ENCODE measurements at places on chromosomes 4 and X.

GRCh38 chr4:121375262-121375661, 5.6 kb downstream of the QRFPR start:
- no peak for DNase-seq

GRCh38 chr4:41461780-41462307, 76.1 kb upstream of the LIMCH1 start:
- no peak for DNase-seq

DNA sequence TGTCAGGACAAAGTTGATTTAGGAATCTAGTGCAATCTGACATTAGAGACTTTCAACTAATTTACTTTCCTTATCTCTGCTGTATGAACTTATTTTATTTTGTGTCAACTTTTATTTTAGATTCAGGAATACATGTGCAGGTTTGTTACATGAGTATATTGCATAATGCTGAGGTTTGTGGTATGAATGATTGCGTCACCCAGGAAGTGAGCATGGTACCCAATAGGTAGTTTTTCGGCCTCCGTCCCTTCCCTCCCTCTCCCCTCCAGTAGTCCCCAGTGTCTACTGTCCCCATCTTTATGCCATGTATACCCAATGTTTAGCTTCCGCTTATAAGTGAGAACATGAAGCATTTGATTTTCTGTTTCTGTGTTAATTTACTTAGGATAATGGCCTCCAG, 68.7 kb upstream of the TEX13D start:
- DNase-seq = no peak

DNA sequence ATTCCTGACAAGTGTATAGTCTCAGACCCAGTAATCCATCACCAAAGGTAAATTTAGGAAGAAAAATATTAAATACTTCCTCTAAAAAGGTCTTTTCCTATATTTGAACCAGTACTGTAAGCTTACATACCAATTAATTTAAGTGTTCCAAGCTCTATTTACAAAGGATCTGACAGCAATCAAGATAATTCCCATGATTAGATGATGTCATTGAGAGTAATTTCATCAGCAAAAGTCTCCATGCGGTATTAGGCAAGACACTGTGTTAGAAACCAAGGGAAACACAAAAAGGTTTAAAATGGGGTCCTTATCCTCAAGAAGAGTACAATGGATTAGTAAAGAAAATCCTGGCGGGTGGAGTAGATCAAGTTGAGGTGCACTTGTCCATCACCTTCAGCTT, 198.5 kb downstream of the PRDM5 start:
- no peak for DNase-seq

GRCh38 chrX:77009691-77010090, 437.5 kb upstream of the FGF16 start:
- no peak for DNase-seq

- DNase-seq = no peak
Measured at GRCh38 chr4:4598851-4599411, 57.1 kb upstream of the STX18 start.

GRCh38 chr4:63302078-63302477, 1107.2 kb downstream of the TECRL start:
- no peak for DNase-seq

- no peak for DNase-seq
Measured at GRCh38 chrX:118212817-118213183, 96.2 kb upstream of the KLHL13 start.

DNA sequence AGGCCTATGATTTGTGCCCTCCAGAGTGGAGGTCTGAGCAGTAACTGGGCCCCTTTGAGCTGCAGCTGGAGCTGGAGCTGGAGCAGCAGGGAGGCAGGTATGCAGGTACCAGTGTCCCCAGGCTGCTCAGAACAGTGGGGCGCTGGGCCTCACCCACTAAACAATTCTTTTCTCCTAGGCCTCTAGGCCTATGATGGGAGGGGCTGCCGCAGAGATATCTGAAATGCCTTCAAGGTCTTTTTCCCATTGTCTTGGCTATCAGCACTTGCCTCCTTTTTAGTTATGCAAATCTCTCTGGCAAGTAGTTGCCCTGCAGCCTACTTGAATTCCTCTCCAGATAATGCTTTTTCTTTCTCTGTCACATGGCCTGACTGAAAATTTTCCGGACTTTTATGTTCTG, 79.7 kb upstream of the OTUD4 start:
- DNase-seq = no peak

DNA sequence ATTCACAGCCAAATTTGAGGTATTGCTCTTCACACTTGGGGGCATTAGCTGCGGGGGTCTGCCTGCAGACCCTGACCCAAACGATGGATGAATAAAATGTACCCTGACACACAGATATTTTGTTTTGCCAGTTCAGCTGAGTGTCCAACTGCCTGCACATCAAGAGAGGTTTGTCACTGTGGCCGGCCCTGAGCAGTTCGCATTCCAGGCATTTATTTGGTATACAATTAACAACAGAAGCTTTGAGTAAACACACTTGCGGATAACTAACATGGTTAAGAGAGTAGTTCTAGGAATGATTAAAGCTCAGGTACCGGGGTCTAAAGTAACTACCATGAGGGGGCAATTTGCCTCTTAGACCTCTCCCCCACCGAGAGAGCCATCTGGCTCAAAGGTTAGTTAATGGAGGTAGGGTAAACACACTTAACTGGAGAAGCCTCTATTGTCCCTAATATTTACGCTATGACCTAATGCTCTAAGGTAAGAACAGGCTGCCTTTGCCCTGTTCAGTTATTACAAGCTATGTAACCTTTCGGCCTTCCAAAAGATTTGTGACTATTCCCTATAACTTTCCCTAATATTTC, 162.0 kb downstream of the SNCA start:
- DNase-seq = no peak

GRCh38 chr4:52950226-52950625, 88.1 kb downstream of the RASL11B start:
- DNase-seq = no peak

DNA sequence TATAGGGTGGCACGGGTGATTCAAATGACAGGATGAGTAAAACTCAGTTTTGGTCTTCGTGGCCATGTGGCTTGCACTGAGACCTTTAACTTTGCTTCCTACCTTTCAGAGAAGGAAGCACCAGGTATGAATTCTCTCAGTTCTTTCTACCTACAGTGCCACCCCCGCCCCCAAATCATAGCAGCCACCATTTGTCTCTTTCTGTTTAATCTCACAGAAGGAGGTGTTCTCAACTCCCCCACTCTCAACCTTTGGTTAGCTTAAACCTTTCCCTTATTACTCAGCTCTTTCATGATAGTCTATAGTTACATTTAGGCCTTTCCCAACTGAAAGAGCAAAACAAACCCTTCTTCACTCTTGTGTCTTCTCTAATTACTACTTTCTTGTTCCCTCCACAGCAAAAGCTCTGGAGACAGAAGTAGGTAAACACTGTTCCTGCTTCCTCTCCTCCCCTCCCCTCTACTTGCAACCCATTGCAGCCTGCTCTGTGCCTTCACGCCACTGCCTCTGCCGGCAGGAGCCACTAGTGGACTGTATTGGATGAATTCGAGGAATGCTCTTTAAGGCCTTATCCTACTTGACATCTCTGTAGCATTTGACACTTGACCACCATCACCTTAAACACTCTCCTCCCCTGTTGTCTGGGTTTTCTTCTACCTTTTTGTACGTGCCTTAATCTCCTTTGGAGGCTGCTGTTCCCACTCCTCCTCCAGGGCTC, 123.7 kb downstream of the AFF1 start:
- no peak for DNase-seq

DNA sequence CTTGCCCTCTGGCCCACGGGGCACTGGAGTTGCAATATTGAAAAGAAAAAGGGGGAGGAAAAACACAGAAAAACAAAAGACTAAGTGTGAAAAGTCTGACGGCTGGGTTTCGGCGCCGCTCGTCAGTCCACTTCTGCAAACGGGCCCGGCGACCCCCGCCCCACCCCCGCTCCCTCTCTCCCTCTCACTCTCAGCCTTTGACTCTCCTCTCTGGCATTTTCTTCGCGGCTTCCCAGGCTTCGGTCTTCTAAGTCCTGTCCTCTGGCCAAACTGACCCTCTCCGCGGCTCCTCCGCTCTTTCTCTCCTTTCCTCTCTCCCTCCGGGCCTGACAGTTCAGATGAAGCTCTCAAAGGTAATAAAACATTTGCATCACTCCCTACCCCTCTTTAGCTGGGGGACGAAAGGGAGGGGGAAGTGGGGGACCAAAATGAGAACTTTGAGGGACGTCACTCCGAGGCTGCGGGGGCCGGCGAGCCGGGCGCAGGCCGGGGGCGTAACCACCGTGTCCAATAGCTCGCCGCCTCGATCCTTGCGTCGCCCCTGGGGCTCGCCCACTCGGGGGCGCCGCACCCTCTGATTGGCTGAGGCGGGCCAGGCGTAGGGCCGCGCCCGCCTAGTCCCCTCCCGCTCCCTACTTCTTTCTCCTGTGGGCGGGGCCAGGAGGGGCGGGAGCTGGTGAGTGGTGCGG, at the start of gene NKX6-1:
Gene NKX6-1 (minus strand): TSS at position 358 of the 689 bp plus-strand sequence. CDS start 1,064 bp downstream, outside the sequence.
- DNase-seq = no peak

- no peak for DNase-seq
Measured at GRCh38 chrX:63784346-63784901, 590 bp downstream of the ARHGEF9 start.

DNA sequence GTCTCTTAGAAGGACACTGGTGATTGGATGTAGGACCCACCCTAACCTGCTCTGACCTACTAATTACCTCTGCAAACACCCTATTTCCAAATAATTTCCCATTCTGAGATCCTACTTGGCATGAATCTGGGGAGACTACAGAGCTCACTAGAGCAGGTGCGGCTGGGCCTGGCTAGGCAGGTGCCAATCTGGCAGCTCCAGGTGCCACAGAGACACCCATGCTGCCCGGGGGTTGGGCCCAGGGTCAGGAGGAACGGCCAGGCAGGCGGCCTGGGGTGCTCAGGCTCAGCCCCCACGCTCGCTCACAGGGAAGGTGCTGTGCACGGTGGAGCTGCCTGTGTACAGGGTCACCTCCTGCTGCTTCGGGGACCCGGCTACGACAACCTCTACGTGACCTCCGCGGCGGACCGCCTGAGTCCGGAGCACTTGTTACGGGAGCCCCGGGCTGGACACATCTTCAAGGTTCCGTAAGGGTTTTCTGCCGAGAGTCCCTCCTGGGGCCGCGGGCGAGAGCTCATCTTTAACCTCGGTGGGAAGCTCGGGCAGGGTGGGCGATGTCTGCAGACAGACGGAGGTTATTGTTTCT, 26.5 kb upstream of the PLCXD1 start:
- no peak for DNase-seq

- no peak for DNase-seq
Measured at GRCh38 chr4:54843946-54844345, 186.2 kb downstream of the KIT start.

DNA sequence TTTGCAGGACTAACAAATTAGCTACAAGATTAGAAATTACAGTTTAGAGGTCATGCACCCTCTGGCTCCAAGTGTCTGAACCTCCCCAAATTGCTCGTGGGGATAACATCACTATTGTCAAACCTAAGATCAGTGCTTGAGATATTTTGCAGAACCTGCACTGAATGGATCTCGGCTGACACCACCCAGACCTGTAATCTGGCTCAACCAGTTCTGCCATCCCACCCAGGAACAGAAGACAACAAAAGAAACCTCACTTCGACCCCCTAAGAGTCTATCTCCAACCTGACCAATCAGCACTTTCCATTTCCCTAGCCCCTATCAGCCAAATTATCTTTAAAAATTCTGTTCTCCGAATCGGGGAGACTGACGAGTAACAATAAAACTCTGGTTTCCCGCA, 318.7 kb downstream of the NAP1L3 start:
- no peak for DNase-seq

- no peak for DNase-seq
Measured at GRCh38 chrX:14865201-14865600, 7.7 kb downstream of the FANCB start.

DNA sequence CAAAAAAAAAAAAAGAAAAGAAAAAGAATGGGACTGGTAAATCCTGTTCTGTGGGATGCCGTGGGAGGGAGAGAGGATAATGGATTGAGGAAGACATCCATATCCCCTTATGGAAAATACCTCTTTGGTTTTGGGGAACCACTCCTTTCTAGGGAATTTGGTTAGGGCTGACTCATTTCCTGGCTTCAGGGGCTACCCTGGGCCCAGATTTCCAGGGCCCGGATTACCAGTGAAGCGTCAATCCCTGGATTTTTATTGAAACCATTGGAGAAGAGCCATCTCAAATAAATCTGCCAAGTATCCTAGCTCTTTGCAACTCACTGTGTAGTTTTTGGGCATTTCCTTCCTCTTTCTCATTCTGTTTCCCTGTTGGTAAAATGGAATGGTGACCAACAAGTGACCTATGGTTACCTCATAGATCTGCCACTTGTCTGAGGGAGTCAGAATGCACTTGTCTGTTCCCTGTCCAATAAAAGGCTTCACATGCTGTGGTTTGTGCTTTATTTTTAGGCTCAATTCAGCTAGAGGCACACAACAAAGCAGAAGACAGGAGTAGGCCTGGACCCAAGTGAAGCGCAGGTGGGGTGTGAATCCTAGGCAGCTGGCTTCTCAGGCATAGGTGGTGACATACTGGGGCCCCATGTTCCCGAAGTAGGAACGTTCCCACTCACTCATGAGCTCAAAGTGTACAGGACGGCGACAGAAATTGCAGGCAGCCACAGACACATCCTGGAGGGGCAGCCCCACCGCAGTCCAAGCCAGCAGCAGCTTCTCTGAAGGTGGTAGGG, 8.6 kb downstream of the APEX2 start:
- no peak for DNase-seq

GRCh38 chrX:19017271-19017670, 33.4 kb upstream of the PHKA2 start:
- DNase-seq = no peak

GRCh38 chrX:51494409-51494808, 2.0 kb downstream of the NUDT11 start:
- DNase-seq = no peak

DNA sequence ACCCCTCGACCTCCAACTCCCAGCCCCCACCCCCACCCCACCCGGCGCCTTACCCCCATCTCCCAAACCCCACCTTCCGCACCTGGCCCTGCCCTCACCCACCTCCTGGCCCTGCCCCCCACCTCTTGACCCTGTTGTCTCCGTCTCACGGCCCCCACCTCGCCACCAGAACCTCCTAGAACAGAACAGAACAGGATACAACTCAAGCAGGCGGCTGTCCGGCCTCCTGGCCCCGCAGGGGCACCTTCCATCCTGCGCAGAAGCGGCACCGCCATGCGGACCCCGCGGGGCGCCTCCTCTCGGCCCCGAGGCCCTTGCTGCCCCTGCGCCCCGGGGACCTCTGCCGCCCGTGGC, 354 bp downstream of the CTAG2 start:
- no peak for DNase-seq

- DNase-seq = no peak
Measured at GRCh38 chr4:24924309-24924781, 11.5 kb upstream of the CCDC149 start.

DNA sequence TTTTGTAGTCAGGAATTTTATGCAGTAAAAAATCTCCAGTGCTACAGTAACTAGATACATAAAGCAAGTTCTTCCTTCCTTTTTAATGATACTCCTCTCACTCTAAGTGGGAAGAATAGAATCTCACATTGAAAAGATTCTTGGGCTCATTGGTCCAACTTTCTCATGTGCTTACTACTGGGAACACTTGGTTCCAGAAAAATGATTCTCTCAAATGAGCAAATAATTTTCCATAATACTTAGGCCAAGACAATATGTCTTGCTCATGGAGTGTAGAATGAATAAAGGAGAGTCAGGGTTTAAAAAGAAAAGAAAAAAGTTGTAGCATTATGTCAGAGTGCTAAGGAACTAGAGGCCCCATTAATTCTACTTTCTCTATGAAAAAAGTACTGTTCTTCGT, 197.8 kb downstream of the RASL11B start:
- DNase-seq = no peak
